ENCODE measurements at places on chromosomes 1 and 21. TPM values are rescaled to one million over a fixed set of nuclear protein-coding genes. Genes with fewer than 3 reads are reported as not detected.

DNA sequence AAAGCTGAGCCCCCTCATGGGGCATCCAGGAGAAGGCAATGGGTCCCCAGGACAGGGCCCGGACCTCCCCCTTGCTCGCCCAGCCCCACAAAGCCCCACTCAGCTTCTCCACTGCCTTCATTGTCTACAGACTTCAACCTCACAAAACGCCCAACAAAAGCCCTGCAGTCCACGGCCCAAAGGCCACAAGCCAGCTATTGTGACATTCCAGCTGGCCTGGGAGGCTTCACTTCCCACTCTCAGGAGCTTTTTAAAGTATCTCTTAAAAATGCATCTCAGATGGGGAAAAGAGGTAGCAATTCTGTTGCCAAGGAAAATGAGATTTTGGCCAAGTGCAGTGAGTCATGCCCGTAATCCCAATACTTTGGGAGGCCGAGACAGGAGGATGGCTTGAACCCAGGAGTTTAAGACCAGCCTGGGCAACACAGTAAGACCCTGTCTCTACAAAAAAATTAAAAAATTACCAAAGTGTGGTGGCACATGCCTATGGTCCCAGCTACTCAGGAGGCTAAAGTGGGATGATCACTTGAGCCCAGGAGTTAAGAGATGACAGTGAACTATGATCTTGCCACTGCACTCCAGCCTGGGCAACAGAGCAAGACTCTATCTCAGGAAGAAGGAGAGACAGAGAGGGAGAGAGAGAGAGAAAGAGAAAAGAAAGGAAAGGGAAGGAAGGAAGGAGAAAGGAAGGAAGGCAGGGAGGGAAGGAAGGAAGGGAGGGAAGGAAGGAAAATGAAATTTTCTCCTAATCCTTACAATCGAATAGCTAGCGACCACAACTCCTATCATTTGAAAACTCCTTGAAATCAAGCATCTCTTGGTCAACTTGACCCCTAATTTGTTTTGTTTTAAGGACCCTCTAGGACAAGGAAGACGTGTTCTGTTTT, 31.4 kb upstream of the TARDBP start:
- no peaks in the 10 kb centered on the region for H3K36me3 ChIP-seq
- no peaks in the 10 kb centered on the region for H3K27me3 ChIP-seq
- peak; percentile 60 for DNase-seq
- peak overlapping the region; percentile 20 for H3K4me3 ChIP-seq

GRCh38 chr1:60069691-60070090, 3.9 kb downstream of the C1orf87 start:
- no peak for DNase-seq
- no peaks in the 10 kb centered on the region for H3K36me3 ChIP-seq
- H3K27ac ChIP-seq = no peak overlapping the region
- H3K4me3 ChIP-seq = no peak overlapping the region
- peaks cover 19% of the 10 kb centered on the region for H3K27me3 ChIP-seq

DNA sequence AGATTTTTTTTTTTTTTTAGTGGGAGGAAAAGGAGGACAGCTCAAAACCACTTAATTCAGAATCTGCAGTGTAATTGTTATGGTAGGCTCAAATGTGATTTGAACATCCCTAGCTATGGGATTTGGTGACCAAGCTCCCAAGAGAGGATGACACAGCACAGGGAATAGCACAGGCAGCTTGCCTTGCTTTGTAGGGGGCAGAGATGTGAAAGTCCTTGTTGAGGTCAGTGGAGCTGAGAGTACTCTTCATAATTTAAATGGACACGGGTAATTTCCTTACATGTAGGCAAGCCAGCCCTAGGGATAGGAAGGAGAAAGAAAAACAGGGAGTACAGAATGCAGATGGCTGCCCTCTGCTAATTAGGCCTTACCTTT, 3.2 kb upstream of the UCK2 start:
- no peak overlapping the region for H3K27ac ChIP-seq
- no peaks in the 10 kb centered on the region for H3K27me3 ChIP-seq
- no peaks in the 10 kb centered on the region for H3K36me3 ChIP-seq
- peaks cover 4% of the 10 kb centered on the region for H3K4me1 ChIP-seq
- no peak for DNase-seq

DNA sequence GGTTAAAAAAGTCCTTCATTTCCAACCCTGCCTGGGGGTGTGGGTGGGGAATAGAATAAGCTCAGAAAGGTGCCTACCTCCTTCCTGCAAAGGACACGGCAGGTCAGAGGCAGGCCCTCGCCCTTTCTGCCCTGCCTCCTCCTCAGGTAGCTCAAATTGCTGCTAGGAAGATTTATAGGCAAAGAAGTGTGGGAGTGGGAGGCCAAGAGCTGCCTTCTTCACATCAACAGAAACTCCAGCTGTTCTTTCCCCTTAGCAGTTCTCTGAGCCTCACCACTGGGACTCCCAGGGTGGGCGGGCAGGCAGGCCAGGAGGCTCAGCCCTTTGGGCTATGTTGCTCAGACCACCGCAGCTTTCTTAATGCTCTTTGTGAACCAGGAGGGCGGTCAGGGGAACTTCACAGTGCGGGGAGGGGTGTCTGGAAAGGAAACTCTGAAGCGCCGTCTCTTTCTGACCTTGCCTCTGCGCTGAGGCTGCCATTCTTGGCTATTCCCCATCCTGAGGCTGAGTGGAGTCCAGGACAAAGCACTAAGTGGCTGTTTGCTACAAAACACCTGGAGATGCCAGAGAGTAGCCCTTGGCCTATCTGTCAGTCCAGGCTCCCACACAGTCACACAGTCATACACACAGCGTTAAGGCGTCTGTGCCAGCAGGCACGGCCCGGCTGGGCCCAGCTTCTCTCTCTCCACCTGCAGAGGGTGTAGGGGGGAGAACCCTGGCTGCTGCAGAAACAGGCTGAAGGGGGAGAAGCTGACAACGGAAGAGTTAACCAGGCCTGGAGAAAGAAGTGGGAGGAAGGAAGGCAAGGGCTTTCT, 3.0 kb upstream of the A3GALT2 start:
- peaks cover 20% of the 10 kb centered on the region for H3K36me3 ChIP-seq
- H3K27me3 ChIP-seq = no peaks in the 10 kb centered on the region
- H3K27ac ChIP-seq = peak overlapping the region; percentile 71
- no peak overlapping the region for H3K4me3 ChIP-seq
- H3K4me1 ChIP-seq = peaks cover 16% of the 10 kb centered on the region

The XCL2 gene
- not detected for total RNA-seq

- H3K4me1 ChIP-seq = peaks cover 4% of the 10 kb centered on the region
- peaks cover 8% of the 10 kb centered on the region for H3K36me3 ChIP-seq
- H3K27me3 ChIP-seq = no peaks in the 10 kb centered on the region
- H3K27ac ChIP-seq = no peak overlapping the region
- H3K4me3 ChIP-seq = no peak overlapping the region
Observed at GRCh38 chr1:19359357-19359756, 47.2 kb downstream of the SLC66A1 start.

All from tibial nerve (tissue), 4 donors.